NT2/D1 (cell line): ENCODE measurements at places on chromosomes 16 and 17.

DNA sequence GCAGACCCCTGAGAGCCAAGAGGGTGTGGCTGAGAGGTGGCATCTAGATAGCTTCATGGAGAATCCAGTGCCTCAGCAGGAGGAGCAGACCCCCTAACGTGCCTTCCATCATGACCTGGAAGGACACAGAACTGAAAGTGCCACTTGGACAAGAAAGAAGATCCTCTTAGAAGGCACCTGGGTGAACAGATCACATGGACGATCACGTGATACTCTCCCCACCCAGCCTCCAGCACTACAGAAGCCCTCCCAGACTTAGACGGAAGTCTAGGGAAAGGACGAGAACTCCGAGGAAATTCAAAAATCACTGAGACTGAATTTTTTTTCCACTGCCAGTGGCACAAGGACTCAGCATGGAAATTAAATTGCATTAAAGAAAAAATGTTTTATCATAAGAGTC is 113.4 kb downstream of the MRM1 start:
- no peak for DNase-seq

- no peak for DNase-seq
These were observed 14.5 kb downstream of the MPO start for GRCh38 chr17:58265902-58266875.

DNA sequence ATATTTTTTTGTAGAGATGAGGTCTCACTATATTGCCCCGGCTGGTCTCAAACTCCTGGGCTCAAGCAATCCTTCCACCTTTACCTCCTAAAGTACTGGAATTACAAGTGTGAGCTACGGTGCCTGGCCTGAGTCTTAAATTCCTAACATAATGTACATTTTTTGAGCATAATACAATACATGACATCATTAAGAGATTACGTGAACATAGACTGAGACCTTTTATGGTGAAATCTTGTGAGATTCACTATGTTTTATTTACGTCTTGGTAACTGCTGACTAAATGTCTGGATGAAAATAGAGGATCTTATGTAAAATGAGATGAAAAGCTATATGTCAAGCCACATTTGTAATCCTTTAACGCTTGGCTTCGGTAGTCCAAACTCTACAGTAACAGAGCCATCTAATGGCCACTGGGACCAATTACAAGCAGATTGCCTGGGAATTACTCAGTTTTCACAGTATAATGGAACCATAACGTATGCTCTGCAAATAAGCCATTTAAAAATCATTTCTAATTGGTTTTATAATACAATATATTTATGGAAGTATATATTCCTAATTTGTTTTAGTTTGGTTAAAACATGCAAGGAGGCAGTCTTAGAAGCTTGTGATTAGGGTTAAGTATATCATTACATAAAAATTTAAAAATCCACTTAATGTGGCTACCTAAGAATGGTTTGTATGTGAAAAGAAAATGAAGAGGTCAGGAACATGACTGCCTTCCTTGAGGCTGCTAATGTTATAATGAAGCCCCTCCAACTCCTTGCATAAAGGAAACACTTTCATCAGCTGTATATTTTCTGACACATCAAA is 8.1 kb upstream of the EFCAB13 start:
- DNase-seq, result no peak

GRCh38 chr17:45936610-45937009 is 42.3 kb downstream of the MAPT start:
- no peak for DNase-seq

GRCh38 chr17:42850954-42851353 is at the start of gene AOC3:
TSS of gene AOC3 (plus strand) at chr17:42851199. CDS start at chr17:42851344, 145 bp downstream.
- no peak for DNase-seq

GRCh38 chr17:81097943-81098308 is 63.0 kb downstream of the BAIAP2 start:
- no peak for DNase-seq

- DNase-seq, result no peak
These were observed 52.7 kb upstream of the ZNF629 start for GRCh38 chr16:30839523-30840227.

- DNase-seq, result no peak
These were observed 34.7 kb downstream of the GINS3 start for GRCh38 chr16:58426966-58427365.

DNA sequence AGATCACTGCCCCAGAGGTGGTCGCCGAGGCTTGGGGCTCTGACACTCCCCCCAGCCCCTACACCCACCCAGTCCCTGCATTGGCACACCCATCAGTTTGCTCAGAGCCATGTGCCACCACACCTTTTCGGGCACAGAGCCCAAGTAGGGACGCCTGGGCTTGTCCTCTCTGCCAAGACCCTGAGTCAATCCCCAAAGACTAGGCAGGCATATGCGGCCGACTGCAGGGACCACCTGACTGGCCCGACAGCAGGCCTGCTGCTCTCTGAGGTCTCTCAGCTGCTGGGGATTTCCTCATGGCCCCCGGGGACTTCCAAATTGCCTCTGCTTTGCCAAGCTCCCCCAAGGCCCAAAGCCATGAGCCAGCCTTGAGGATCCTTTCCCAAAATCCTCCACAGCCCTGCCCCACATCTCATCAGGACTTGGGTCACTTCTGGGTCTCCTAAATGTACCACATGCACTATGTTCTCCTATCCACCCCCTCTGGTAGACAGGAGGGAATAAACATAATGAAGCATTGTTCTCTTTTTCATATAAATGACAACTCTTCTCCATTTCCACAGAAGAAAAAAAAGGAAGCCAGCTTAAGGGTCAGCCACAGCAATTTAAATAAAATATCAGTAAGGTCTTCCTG is 30.6 kb downstream of the MYO18A start:
- no peak for DNase-seq

- DNase-seq, result peak; percentile 74
These were observed 12.8 kb downstream of the EVPL start for GRCh38 chr17:76014100-76014924.

DNA sequence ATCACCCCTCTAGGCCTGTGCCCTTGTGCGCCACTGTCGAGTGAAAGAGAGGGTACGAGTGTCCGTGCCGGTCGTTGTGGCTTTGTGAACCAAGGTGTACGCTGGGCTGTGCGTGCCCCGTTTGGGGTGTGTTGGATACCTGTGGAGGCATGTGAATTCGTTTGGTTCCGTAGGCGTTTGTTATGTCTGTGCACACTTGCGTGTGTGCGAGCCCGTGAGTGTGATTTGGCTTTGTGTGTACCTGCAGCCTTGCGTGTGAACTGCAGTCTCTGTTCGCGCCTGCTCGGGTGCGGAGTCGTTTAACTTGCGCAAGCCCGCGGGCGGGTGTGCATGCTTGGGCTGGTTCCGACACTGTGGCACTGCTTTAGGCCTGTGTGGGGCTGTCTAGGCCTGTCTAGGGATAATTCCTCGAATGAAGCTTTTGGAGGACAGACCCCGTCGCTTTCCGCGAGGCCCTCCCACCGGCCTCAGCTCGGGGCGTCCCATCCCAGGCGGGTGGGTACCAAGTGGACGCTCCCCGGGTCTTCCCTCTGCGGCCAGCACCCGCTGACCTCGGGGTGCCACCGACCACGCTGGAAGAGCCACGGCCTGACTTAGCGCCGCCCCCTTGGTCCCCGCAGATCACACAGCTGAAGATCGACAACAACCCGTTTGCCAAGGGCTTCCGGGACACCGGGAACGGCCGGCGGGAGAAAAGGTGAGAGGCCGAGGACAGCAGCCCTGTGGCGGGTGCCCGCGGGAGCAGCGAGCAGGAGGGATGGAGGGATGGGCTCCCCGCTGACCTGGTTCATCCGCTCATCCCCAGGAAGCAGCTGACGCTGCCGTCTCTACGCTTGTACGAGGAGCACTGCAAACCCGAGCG is 4.4 kb downstream of the TBX2 start:
- DNase-seq, result no peak

DNA sequence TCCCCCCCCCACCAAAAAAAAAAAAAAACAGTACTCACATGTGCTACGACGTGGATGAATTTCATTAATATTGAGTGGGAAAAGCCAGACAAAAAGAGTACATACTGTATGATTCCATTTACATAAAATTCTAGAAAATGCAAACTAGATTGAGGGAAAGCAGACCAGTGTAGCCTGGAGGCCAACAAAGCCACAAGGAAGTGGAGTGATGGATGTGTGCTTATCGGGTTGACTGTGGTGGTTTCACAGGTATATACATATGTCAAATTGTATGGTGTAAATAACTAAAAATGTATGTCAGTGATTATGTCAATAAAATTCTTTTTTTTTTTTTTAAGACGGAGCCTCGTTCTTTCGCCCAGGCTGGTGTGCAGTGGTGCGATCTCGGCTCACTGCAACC is 1.9 kb upstream of the PLD6 start:
- no peak for DNase-seq

DNA sequence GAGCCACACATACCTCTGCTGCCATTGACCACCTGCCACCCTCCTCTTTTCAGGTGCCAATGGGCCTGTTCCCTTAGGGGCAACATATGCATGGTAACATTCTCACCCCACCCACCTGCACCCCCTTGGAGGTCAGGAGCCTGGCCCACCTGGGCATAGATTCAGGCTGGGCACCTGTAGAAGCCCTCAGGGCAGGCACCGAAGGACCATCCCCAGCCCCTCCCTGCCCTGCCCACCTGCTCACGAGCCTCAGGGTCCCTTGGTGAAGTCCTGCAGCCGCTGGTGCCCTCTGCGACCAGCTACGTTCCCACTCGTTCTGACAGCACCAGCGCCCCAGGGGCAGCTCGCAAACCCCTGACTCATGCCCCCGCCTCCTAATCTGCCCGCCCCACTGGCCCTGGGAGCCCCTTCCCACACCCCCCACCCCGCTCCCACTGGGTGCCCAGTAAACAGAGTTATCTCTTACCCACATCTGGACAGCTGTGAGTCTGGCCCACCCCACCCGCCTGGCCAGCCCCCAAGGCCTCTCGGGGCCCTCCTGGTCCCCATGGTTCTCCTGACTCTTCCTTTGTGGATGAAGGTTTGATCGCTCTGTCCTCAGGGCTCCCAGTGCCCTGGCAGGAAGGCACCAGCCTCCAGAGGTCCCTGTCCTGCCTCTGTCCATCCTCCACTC is at the start of gene SLC4A1:
TSS of gene SLC4A1 (minus strand) at position 318 of the 673 bp plus-strand sequence. CDS start 5,269 bp downstream, outside the sequence.
- no peak for DNase-seq

DNA sequence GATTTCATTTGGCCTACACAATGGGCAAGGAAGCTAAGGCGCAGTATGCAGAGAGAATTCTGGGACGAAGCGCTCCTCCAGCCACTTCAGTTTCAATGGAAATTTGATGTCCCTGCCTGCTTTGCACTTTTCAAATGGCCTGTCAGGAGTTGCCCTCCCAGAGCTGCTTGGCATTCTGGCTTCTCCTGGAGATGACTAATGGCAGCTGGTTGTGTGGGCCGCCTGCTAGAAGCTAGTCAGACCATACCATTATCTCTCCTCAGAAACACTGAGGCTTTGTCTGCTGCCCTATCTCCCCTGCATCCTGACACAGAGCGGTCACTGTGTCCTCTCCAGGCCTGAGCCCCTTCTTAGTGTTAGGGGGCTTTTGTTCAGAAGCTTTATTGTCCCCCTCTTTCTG is 180.1 kb downstream of the SPECC1 start:
- DNase-seq, result peak; percentile 6

- DNase-seq, result no peak
These were observed 13.1 kb downstream of the MBTPS1 start for GRCh38 chr16:84103678-84104077.

DNA sequence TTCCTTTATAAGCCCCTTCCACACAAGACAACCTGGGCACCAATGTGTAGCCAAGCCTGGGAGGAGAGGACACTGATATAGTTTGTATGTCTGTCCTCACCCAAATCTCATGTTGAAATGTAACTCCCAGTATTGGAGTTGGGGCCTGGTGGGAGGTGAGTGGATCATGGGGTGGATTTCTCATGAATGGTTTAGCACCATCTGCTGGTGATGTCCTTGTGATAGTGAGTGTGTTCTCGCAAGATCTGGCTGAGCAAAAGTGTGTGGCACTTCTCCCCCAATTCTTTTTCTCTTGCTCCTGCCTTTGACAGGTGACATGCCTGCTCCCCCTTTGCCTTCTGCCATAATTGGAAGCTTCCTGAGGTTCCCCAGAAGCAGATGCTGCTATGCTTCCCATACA is 135.8 kb downstream of the USP31 start:
- peak; percentile 13 for DNase-seq

GRCh38 chr16:6803176-6803575 is 529.5 kb upstream of the RBFOX1 start:
- no peak for DNase-seq

- DNase-seq, result no peak
These were observed 98.5 kb downstream of the RAP1GAP2 start for GRCh38 chr17:2894782-2895181.

DNA sequence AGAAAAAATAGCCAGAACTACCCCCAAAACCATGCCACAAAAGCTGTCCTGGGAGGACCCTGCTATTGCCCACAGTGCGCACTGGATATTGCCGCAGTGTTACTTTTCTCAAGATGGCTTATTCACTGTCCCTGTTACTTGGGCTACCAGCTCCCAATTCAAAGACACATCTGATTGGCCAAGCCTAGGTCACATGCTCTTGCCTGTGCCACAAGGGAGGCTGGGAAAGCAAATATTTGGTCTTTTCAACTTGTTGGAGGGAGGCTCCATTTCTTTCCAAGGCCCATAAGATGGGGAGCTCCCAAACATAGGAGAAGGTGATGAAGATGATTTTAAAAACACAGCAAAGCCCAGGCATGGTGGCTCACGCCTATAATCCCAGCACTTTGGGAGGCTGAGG is 257.0 kb downstream of the SHISA9 start:
- no peak for DNase-seq

GRCh38 chr16:3983081-3983520 is 102.6 kb upstream of the CREBBP start:
- DNase-seq, result peak; percentile 78

- DNase-seq, result no peak
These were observed 290.1 kb downstream of the MAP2K4 start for GRCh38 chr17:12310811-12311210.

DNA sequence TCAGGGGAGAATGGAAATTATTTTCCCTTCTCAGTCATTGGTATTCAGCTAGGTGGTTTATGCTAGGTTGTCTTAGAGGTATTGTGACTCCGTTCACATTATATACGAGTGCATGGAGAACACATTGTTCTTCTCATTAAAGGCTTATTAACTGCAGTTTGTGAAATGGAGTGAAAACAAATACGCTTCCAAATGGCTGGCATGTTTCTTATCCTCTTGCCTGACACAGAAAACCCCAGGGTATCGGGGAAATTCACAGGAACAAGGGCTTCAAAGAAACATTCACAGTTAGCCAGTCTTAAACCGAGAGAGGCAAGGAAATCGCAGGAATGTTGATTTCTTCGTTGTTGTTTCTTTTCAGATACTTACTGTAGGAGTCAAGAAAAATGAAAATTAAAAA is 1047.9 kb upstream of the RBFOX1 start:
- no peak for DNase-seq
